A673 (cell line): ENCODE measurements at places on chromosomes 1 and 21. TPM values are rescaled to one million over a fixed set of nuclear protein-coding genes. Genes with fewer than 3 reads are reported as not detected.
A peak's percentile ranks its signal among the peaks of the same experiment; 100 is the strongest.

DNA sequence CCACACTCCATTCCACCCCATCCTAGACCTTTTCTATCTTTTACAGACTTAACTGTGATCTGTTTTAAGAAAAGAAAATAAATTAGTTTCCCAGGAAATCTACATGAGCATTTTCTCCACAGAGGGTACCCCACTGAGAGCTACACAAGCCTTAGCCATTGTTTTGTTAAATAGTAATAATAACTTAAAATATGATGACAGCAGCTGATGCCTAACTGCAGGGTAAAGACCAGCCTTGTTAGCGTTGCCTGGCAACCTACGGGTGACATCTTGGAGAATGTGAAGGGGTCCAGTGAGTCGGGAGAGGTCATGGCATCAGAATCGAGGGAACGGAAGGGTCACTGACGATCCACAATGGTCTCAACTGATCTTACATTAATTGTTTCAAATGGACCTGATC, 233.2 kb upstream of the PBX1 start:
- DNase-seq = no peak
- no peaks in the 10 kb centered on the region for H3K27me3 ChIP-seq
- no peak overlapping the region for H3K4me3 ChIP-seq
- H3K36me3 ChIP-seq = no peaks in the 10 kb centered on the region

DNA sequence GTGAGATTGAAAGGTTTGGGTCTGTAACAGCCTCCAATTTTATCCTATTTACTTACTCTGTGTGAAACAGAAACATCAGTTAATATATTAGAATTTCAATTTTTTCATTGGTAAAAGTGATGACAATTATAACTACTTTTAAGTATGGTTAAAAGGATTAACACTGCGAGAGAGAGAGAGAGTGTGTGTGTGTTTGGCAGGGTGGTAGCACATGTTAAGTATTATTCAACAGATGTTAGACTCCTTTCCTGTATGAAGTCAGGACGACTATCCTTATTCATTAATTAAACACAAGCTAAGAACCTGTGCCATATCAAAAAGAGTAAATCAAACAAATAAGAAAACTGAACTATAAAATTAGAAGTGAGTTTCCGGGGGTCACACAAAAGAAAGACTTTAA, 662.5 kb downstream of the PLPP3 start:
- H3K27me3 ChIP-seq = no peaks in the 10 kb centered on the region
- no peaks in the 10 kb centered on the region for H3K4me1 ChIP-seq
- DNase-seq = no peak
- no peak overlapping the region for H3K27ac ChIP-seq

- DNase-seq = no peak
- H3K4me3 ChIP-seq = no peak overlapping the region
- no peak overlapping the region for H3K27ac ChIP-seq
- H3K36me3 ChIP-seq = no peaks in the 10 kb centered on the region
- H3K4me1 ChIP-seq = no peaks in the 10 kb centered on the region
- H3K27me3 ChIP-seq = peaks cover 45% of the 10 kb centered on the region
Observed at GRCh38 chr21:41510500-41510899, 2.5 kb upstream of the TMPRSS2 start.

DNA sequence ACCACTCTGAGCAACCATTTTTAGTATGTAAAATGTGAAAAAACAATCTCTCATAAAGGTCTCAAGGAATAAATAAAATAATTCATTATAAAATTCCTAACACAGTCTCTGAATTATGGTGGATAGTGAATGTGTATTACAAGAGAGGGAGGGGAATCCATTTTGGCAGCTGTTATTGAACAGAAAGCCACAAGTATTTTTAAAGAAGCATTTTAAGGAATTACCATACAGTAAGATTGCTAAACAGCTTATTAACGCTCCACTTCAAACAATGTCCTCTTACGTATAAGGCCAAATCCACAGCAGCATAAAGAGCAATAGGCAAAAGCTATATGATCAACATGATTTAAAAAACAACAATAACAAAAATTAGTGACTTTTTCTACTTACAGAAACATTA, 18.4 kb downstream of the PIGK start:
- no peaks in the 10 kb centered on the region for H3K27me3 ChIP-seq
- H3K4me3 ChIP-seq = no peak overlapping the region
- H3K27ac ChIP-seq = no peak overlapping the region
- no peaks in the 10 kb centered on the region for H3K4me1 ChIP-seq

DNA sequence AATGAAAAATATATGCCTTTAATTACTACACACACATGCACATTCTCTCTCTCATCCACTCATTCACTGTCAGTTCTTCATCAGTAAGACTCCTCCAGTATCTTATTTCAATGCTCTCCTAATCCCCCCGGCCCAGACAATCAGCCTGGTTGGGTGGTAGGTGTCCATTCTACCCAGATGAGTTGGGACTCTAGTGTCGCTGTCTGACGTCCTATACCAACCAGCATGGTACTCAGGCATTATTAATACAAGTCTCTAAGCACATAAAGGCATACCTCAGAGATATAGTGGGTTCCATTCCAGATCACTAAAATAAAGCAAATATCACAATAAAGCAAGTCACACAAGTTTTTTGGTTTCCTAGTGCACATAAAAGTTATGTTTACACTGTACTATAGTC, 19.8 kb downstream of the NRIP1 start:
- H3K4me1 ChIP-seq = peaks cover 2% of the 10 kb centered on the region
- H3K27me3 ChIP-seq = no peaks in the 10 kb centered on the region
- H3K36me3 ChIP-seq = peaks cover 5% of the 10 kb centered on the region

OSCP1 gene
- 5.7 and 10.6 TPM in 2 replicates for total RNA-seq

NRAS gene
- total RNA-seq = 72.2 and 79.1 TPM in 2 replicates

DNA sequence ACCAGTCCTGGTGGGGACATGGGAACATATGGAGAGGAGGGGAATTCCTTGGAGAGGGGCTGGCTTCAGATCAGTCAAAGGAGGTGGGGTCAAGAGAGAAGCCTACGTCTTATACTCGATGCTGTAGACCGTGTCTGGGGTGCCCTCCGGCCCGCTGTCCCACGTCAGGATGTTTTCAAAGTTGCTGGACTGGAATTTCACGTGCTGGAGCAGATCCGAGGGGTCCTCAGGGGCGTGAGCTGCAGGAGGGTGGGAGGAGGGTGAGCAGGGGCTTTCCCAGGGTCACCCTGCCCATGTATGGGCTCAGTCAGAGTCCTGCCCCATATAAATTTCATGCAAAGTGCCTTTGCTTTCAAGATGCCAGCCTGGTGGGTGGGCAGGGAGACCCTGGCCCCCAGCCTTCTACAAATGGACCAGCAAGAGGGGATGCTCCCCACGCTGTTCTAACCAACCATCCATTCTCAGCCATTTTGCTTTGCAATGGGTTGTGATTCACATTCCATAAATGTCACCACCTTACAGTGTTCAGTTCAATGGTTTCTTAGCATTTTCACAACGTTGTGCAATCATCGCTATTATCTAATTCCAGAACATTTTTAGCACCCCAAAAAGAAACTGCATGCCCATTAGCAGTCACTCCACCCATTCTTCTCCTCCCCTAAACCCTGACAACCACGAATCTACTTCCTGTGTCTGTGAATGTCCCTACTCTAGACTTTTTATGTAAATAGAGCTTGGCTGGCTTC, 4.3 kb downstream of the IL22RA1 start:
- DNase-seq = no peak
- H3K4me3 ChIP-seq = no peak overlapping the region
- no peaks in the 10 kb centered on the region for H3K4me1 ChIP-seq
- H3K36me3 ChIP-seq = no peaks in the 10 kb centered on the region

- H3K4me1 ChIP-seq = no peaks in the 10 kb centered on the region
- no peak for DNase-seq
- no peaks in the 10 kb centered on the region for H3K27me3 ChIP-seq
- no peak overlapping the region for H3K27ac ChIP-seq
- H3K4me3 ChIP-seq = no peak overlapping the region
Observed at GRCh38 chr1:236120721-236121153, 21.6 kb upstream of the GPR137B start.

DNA sequence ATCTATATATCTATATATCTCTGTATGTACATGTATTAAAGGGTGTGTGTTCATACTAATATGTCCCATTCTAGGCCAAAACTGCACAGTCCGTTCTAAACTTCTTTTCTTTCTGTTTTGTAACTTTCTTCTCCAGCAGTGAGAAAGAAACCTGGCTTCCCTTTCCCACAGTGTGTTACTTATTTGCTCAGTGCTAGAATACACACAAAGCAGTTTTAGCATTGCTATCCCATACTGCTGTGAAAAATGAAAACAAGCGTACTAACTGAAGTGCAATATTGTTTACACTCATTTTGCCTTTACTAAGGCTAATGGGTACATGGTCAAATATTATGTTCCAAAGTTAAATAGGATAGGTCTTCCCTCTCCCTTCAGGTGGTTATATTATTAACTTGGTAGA, 163.9 kb downstream of the LEPR start:
- no peaks in the 10 kb centered on the region for H3K4me1 ChIP-seq
- H3K36me3 ChIP-seq = no peaks in the 10 kb centered on the region
- no peak overlapping the region for H3K27ac ChIP-seq
- DNase-seq = no peak
- H3K4me3 ChIP-seq = no peak overlapping the region

OR2M4 gene
- total RNA-seq = 0.11 and 0.13 TPM in 2 replicates

DNA sequence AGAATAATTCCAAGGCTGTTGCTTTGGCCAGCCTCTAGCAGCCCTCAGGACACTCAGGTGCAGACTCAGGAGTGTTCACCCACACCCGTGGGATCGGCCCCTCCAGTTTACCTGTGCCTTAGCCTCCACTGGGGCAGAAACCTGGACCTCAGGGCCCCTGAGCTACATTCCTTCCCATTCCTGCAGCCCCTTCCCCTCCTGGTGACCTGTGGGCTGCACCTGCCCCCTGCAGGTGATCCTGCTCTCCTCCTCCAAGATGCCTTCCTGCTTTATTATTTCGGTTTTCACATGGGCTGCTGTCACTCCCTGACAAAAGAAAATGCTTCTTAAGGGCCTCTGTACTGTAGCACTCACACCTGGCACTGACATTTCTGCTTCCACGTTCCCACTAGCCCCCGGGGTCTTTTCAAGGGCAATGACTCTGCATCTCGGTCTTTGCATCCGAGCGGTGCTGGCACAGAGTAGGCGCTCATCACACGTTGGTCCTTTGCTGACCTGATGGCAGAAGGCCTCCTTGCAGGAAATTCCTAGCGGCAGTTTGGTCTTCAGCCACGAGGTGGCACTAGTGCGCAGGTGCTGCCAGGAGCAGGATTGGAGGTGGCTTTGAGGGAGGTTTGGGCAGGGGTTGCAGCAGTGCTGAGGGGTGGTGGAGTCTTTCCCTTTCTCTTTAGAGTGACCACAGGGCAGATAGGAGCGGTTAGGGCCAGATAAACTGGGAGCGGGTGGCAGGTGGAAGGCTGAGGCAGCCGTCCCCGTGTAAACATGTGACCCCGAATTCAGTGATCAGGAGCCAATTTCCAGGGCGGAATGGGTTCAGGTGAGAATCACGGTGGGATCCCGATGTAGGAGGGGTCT, 25.3 kb upstream of the ETV3 start:
- no peaks in the 10 kb centered on the region for H3K27me3 ChIP-seq
- no peaks in the 10 kb centered on the region for H3K36me3 ChIP-seq
- peak overlapping the region; percentile 35 for H3K4me3 ChIP-seq
- peak; percentile 81 for DNase-seq

- H3K4me3 ChIP-seq = no peak overlapping the region
- peaks cover 9% of the 10 kb centered on the region for H3K4me1 ChIP-seq
- DNase-seq = no peak
- H3K36me3 ChIP-seq = peaks cover 32% of the 10 kb centered on the region
- no peak overlapping the region for H3K27ac ChIP-seq
Observed at GRCh38 chr1:37549341-37549740, 4.8 kb downstream of the SNIP1 start.

DNA sequence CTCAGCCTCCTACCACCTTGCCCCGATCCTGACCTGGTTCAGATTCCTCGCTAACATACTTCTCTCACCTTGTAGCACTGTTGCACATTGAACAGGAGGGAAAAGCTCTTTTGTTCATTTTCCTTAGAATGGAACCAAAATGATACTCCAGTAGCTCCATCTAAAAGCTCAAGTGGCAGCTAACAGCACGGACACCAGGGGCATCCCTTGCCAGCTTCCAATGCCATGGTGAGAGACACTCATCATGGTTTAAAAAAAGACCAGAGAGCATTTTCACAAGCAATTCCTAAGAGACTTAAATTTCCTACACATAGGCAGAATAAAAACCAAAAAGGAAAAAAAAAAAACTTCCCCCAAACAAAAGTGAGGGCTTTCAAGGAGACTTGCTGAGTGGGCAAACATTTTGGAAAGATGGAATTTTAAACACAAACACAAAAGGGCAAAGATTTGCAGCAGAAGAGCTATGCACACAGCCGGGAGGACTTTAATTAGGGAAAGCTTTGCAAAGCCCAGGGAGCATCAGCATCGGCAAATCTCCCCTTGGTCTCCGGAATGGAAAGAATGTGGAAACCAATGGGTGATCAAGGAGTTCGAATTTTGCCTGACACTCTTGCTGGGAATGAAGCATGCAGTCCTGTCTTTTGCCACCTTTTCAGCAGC, 84.3 kb downstream of the CAPZB start:
- H3K27me3 ChIP-seq = no peaks in the 10 kb centered on the region
- no peaks in the 10 kb centered on the region for H3K4me1 ChIP-seq
- H3K27ac ChIP-seq = no peak overlapping the region
- no peak for DNase-seq

DNA sequence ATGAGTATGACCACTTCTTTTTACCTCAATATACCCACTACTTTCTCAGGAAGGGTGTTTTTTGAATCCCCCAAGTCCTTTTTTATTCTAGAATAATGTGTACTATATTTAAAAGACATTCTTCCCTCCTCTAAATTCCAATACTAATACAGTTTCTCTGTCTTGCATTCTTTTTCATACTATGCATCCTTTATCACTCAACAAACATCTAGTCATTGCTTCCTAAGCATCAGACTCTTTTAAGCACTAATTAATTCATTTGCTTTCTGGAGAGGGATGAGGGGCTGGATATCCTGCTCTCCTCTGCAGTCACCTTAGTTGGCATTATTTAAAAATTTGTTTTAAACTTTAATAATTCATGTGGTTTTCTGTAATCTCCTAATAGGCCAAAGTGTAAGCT, 838.8 kb downstream of the KCNT2 start:
- H3K27me3 ChIP-seq = no peaks in the 10 kb centered on the region
- H3K27ac ChIP-seq = no peak overlapping the region
- H3K4me1 ChIP-seq = no peaks in the 10 kb centered on the region
- H3K4me3 ChIP-seq = no peak overlapping the region
- DNase-seq = no peak

SYTL1 gene
- total RNA-seq = 2.1 and 3.6 TPM in 2 replicates

NIBAN1 gene
- 52.9 and 54.8 TPM in 2 replicates for total RNA-seq

DNA sequence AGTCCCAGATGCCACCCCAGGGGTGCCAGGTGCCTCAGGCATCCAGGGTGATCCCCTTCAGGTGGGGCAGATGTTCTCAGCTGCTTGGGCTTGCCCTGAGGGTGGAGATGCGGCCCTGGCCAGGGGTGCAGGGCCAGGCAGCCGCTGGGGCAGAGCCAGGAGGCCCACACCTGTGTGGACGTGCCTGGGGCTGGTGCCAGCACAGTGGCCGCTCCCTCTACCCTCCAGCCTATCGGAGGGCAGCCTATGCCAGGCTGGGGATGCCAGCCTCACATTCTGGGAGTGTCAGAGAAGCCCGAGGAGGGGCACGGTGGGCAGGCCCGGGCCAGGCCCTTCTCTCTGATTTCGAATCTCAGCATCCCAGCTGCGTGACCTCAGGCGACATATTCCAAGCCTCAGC, 96.5 kb upstream of the WNT4 start:
- no peaks in the 10 kb centered on the region for H3K36me3 ChIP-seq
- no peak overlapping the region for H3K4me3 ChIP-seq
- no peak for DNase-seq
- H3K27ac ChIP-seq = no peak overlapping the region
- H3K4me1 ChIP-seq = no peaks in the 10 kb centered on the region
